RPMI7951 (cell line): ENCODE measurements at places on chromosomes 1 and 21.

DNA sequence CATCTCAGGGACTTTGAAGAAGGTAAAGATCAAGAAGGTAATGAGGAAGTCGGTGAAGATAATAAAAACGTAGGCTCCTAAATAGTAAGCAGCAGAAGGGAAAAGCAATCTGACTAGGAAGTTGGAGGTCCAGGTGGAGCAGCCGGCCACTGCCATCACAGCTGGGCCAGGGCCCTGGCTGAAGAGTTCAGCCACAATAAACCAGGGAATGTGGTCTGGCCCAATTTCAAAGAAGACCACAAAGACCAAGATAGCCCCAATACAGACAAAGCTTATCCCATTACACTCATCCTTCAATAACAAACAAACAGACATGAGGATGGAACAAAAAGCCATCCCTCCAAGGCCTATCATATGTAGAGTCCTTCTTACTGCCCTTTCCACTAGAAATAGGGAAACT is 18.4 kb upstream of the JAK1 start:
- DNase-seq, result peak; percentile 81

DNA sequence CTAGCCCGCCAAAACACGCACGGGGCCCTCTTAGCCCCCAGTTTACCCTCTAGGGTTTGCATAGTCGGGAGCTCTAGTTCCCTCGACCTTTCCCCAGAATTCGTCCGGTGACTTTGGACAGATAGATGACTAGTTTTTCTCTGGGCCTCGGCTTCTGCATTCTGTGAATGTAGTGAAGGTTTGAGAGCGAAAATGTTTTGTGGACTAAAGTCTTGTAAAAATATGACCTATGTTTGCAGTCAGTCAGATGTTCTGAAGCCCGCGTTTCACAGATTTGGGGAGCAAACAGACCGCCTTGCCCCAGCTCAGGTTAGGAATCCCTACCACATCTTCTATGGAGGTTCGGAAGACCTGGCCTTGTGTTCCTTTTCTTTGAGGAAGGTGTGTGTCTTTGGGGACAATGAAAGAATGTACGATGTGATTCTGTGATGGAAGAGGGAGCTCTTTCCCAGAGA is 401 bp downstream of the UQCRH start:
- peak; percentile 9 for DNase-seq

DNA sequence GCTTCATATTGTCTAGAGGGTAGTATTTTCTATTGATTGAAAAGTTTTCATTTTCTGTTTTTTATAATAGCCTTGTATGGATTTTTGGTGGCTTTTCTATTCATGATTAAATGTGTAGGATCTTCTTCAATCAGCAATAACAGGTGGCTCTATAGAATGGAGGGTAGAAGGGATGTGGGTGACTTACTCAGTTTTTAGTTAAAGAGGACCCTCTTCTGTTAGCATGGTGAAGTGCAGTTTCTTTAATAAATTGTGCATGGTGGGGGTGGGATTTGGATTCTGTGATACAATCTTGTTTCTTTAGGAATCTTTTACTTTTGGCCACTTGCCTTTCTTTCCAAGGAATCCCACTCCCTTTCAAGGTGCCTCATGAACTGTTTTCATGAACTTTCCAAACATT is 64.7 kb downstream of the SLC35A3 start:
- peak; percentile 16 for DNase-seq

GRCh38 chr1:151849126-151849525 is 4.4 kb downstream of the THEM5 start:
- no peak for DNase-seq

DNA sequence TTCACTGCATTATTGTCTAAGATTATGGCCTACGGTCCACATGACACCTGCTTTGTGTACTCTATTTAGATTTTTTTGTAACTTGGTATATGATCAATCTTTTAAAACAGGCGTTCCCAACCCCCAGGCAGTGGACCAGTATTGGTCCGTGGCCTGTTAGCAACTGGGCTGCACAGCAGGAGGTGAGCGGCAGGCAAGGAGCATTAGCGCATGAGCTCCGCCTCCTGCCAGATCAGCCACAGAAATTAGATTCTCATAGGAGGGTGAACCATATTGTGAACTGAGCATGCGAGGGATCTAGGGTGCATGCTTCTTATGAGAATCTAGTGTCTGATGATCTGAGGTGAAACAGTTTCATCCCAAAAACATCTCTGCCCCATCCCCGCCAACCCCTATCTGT is 228.4 kb upstream of the NR5A2 start:
- no peak for DNase-seq

- no peak for DNase-seq
These were observed 27.2 kb upstream of the KIF21B start for GRCh38 chr1:201050515-201051277.

GRCh38 chr1:10324627-10325026 is 74.2 kb upstream of the PGD start:
- DNase-seq, result no peak

DNA sequence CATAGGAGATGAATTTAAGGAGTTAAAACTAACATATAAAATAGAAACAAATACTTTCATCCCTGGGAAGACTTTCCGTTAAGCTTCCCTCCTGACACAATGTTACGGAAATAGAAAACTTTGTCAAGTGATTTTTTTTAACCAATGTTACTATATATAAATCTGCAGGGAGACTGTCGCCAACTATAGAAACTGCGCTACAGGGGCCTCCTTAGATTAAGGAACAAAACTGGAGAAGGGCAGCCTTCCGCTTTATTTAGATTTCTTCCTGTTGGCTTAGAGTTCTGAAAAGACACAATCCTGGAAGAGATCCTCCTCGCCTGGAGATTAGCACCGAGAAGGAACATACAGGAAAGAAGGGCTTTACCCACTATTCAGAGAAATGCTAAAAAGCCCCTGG is 1.5 kb downstream of the MGST3 start:
- no peak for DNase-seq

GRCh38 chr21:18545908-18546307 is 142.3 kb upstream of the TMPRSS15 start:
- DNase-seq, result peak; percentile 19

GRCh38 chr1:88230126-88230525 is 453.9 kb upstream of the PKN2 start:
- DNase-seq, result no peak

DNA sequence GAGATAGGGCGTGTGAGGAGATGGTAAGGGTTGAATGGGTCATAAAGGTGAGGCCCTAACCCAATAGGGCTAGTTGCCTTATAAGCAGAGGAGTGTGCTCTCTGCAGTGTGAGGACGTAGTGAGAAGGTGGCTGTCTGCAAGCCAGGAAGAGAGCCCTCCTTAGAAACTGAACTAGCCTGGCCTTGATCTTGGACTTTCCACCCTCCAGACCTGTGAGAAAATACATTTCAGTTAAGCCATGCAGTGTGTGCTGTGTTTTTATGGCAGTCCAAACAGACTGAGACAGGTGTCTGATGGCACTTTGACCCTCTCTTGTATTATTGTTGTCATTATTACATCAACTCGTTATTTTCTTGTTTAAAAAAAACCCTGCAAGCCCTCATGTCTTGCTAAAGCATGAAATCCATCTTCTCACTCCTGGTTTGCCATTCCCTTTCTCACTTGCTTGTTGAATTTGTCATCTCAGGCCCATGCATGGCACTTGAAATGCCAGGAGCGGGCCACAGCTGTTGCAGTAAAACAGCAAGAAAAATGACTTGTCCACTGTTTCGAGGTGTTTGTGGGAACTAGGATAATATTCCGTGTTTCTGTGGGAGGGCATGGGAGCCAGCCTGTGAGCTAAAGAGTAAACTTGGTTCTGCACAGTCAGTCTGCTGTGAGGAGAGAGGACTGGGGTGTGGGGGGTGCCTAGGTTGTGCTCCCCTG is 78.6 kb downstream of the STUM start:
- DNase-seq, result no peak

- no peak for DNase-seq
These were observed 11.5 kb upstream of the DHRS3 start for GRCh38 chr1:12629511-12629956.

DNA sequence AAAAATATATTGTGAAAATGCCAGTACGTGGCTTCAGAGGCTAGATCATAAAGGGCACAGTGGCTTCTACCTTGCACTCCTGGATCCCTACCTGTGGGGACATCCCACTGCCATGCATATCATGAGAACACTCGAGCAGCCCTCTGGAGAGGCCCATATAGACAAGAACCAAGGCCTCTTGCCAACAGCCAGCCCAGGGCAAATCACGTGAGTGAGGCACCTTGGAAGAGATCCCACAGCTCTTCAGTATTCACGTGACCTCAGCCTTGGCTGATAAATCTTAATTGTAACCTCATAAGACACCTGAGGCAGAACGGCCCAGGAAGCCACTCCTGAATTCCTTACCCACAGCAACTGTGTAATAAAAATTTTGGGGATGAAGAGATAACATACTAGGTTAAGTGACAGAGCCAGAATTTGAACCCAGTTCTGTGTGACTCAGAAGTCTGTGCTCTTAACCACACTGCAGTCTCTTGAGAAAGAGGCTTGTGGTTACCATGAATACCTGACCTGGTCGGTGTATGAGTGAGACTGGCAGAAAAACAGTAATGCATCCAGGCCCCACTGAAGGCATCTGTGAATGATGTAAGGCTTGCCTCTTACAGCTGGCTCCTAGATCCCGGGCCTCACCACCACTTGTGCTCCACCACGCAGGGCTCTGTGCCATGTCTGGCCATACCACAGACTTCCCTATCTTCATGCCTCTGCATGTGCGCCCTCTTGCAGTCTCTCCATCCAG is 6.9 kb upstream of the A3GALT2 start:
- DNase-seq, result peak; percentile 100

- no peak for DNase-seq
These were observed 16.4 kb upstream of the KANK4 start for GRCh38 chr1:62335656-62336055.

GRCh38 chr1:164511001-164511705 is 47.8 kb upstream of the PBX1 start:
- DNase-seq, result no peak

DNA sequence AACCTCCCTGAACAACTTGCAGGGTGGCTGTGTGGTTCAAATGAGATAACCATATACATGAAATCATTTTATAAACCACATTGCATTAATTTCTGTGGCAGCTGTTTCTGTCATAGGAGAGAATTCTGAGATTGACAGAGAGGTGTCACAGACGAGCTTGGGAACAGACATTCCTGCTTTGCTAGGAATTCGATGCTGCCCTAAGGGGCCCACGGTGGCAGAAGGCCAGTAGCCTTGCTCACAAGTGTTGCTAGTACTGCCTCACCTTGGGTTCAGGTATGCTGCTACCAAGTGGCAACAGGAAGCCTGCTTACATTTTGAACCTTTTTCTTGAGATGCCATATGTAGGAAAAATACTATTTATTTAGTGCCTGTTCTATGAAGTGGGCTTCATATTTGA is 13.4 kb downstream of the KCNA10 start:
- no peak for DNase-seq

DNA sequence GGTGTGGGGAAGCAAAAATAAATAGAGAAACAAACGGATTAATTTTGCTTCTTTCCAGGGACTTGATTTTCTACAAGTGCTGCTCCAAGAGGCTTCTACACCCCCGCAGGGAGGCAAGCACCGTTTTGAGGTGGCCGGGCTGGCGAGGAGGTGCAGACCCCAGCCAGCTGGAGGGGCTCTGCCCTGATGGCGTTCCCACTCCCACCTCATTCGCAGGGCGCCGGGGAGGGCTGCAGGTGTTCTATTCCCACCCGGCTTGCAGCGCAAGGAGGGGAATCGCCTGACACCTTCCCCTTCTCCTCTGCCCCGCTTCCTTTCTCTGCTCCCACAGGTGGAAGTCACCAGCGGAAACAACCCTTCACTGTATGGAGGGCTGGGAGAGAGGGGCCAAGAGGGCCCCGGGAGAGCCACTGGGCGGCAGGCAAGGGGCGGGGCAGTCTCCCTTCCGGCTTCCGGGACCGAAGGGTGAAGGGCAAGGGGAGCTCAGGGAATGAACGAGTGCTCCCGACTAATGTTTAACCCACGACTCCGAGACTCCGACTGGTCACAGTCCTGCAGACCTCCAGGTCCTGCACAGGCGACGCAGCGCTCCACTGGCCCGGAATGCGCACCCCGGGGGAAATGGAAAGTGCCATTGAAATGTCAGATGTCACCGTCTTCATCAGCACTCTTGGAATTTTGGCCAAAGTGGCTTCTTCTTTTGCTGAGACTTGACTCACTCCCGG is 29.1 kb downstream of the TEX35 start:
- DNase-seq, result no peak

DNA sequence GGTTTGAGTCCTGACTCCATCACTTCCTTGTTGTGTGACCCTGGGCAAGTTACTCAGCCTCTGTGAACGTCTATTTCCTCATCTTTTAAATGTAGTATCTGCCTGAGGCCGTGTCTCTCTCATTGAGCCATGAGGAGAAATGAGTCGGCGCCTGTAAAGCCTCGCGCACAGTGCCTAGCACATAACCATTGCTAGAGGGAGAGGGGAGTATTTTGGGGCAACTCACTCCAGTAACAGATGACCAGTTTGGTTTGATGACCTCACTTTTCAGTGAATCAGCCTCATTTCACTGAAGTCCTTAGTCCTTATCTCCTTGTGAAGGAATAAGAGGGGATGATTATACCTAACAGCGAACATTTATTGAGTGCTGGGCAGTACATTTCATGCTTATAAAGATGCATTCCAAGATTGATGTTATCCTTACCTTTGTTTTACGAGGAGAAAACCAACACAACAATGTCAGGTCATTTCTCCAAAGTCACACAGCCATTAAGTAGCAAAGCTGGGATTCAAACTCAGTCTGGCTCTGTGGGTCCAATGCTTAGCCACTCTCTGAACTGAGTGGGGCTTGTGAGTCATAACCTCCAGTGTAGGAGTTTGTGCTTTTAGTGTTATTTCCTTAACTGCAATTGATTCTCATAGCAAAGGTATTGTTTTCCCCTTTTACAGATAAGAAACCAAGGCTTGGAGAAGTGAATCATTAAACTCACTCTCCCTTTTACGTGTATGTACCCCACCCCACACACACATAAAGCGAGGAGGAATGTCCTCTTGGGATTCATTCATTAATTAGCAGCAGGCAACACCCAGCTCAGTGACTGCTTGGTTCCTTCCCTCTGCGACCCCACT is 25.9 kb downstream of the KCNC4 start:
- peak; percentile 87 for DNase-seq

DNA sequence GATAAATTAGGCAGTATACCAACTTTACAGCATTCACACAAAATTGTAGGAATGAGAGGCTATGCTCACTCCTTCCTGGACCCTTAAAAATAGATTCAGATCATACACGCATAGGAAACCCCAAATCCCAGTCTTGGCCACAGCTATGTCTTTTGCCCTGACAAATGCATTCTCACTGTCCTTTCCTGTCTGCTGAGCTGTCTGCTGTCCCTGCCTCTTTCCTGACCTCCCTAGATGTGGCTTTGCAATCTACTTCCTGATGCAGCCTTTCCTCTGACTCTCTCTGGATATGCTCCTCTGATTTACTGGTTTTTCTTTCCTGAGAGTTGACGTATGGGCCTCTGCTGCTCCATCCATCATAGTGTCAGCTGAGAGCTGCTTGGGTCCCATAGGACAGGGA is 59.8 kb upstream of the SLC35F3 start:
- peak; percentile 31 for DNase-seq

DNA sequence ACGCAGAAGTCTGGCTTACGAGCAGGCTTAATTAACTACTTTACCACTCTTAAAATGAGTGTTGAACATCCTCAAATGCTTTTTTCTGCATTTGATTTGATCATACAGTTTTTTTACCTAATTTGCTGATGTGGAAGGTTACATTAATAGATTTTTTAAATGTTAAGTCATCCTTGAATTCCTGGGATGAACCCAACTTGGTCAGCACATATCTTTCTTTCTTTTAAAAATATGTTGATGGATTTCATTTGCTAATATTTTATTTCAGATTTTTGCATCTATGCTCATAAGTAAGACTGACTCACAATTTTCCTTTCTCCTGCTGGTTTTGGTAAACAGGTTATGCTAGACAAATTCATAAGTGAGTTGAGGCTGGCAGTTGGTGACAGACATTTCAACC is 82.9 kb downstream of the LHX4 start:
- no peak for DNase-seq
